ENCODE measurements at places on chromosomes 2 and 18.

- no peak for DNase-seq
These were observed at the start of gene UNC80 for GRCh38 chr2:209771474-209772289. UNC80 (plus strand) TSS chr2:209771832; CDS start chr2:209772073, 241 bp downstream.

DNA sequence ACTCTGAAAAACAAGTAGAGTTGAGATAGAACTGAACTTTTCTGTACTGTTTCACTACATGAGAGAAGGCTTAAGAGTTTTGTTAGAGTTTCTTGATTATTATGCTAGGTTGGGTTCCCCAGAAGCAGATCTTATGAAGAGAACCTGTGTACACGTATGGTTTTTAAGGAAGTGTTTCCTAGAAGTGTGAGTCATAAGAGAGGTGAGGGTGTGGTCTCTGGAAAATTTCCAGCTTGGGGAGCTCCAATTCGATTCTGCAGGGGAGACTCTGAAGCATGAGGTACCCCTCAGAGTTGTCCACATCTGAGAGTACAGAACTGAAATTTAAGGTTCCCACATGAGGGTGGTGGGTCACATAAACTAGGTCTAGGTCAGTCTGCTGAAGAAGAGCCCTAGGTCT lies 83.3 kb upstream of the MAP2 start:
- no peak for DNase-seq

DNA sequence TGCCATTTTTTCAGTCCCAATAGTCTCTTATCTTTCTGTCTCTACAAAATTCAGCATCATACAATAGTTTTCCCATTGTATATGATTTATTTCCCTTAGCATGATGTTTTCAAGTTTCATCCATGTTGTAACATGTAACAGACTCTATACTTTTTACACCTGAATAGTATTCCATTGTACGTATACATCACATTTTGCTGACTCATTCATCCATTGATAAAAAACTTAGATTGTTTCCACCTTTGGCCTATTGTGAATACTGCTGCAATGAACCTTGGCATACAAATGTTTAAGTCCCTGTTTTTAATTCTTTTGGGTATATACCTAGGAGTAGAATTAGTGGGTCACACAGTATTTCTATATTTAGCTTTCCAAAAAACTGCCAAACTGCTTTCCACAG lies 349.3 kb upstream of the CDH2 start:
- no peak for DNase-seq

DNA sequence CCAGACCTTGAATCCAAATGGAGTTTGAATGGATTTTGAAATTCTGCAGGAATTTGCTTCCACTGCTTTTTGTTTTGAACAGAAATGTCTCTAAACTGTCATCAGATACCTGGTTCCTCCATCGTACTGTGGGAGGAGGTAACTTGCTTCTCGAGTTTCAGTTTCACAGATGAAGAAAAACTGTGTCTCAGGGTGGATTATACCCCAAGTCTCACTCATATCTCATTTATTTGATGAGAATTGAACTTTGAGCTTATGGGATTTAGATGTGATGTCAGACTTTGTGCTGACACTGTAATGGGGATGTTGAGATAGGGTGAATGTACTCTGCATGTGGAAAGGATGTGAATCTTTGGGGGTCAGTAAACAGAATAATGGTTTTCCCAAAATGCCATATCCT lies 107.5 kb downstream of the GORASP2 start:
- no peak for DNase-seq

- DNase-seq, result no peak
These were observed 14.5 kb downstream of the RPS27A start for GRCh38 chr2:55247025-55247424.

DNA sequence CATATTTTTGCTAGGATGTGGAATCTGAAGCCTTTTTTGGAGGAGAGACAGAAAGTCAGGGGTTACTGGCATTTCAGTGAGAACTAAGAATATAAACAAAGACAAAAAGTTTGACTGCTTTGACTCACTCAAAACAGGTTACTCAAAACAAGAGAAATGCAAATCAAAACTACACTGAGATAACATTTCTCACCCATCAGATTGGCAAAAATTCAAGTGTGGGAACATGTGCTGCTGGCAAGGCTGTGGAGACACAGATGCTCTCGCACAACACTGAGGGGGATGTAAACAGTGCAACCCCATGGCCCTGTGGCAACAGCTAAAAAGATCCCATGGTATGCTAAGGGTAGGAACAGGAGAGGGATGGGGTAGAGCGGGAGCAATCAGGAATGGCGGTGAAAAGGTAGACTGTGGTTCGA lies 86.6 kb downstream of the DTNB start:
- DNase-seq, result no peak

DNA sequence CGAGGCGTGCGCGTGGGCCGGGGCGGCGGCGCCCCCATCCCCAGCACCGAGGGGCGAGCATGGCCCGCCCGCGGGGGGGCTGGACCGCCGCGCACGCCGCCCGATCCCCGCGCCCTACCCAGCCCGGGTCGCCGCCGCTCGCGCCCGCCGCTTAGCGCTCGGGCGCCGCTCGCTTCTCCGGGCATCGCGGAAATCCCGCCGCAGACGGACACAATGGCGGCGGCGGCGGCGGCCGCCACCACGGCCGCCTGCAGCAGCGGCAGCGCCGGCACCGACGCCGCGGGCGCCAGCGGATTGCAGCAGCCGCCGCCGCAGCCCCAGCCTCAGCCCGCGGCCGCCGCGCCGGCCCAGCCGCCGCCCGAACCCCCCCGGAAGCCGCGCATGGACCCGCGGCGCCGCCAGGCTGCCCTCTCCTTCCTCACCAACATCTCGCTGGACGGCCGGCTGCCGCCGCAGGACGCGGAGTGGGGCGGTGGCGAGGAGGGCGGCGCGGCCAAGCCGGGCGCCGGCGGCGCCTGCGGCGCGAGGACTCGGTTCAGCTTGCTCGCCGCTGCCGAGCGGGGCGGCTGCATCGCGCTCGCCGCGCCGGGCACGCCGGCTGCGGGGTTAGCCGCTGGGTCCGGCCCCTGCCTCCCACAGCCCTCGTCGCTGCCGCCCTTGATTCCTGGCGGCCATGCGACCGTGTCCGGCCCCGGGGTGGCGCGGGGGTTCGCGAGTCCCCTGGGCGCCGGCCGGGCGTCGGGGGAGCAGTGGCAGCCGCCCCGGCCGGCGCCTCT lies 453 bp downstream of the CABLES1 start:
- DNase-seq, result peak; percentile 24

- no peak for DNase-seq
These were observed 44.5 kb downstream of the COL3A1 start for GRCh38 chr2:189018631-189019030.

Measured in CD4-positive, alpha-beta T cell treated with Interleukin-21 for 1 hour (primary cell).